ENCODE measurements at places on chromosomes 13 and 19.
A peak's percentile ranks its signal among the peaks of the same experiment; 100 is the strongest.

DNA sequence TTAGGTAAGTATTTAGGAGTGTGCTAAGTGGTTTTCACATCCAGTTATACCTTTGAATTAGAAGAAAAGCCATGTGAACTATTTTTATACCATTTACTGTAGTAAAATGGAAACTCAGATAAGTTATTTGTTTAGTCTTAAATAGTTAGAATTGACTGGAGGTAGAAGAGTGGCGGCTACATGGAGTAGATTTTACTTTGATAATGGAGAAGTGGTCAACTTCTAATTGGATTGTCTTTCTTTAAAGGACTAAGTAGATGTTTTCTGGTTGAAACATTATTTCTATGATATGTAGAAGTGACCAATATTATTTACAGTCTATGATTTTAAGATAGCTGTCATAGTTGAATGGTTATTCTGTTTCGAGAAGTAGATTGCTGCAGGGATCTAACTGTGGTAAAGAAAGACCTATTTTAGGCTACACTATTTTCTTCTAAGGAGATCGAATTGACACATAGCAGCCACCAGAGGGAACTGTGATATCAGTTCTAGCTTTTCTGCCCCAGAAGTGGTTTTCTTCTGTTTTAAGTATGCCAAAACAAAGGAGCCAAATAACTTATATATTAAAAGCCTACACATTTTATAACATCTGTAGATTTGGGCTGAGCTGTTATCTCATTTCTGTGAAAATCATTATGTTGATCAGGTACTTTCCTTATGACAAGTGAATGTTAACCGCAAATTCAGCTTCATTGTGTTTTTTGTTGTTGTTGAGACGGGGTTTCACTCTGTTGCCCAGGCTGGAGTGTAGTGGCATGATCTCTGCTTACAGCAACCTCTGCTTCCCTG is 26.1 kb downstream of the ZMYM2 start:
- DNase-seq = peak; percentile 56

GRCh38 chr19:5585461-5586299 is 17.9 kb upstream of the TINCR start:
- no peak for DNase-seq

DNA sequence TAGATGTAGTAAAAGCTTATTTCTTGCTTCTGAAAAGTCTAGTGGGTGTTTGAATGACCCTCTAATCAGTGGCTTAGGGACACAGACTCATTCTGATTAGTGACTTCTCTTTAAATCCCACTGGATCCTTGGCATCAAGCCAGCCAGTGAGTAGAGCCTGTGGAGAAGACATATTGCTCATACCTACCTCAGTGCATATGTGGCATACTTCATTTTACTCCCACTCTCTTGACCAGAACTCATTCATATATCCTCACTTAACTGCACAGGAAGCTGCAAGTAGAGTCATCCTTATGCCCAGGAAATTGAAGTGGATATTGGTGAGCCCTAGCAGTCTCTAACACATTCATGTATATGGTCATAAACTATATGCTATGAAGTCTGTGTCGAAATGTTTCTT is 148.3 kb downstream of the PDS5B start:
- peak; percentile 77 for DNase-seq

DNA sequence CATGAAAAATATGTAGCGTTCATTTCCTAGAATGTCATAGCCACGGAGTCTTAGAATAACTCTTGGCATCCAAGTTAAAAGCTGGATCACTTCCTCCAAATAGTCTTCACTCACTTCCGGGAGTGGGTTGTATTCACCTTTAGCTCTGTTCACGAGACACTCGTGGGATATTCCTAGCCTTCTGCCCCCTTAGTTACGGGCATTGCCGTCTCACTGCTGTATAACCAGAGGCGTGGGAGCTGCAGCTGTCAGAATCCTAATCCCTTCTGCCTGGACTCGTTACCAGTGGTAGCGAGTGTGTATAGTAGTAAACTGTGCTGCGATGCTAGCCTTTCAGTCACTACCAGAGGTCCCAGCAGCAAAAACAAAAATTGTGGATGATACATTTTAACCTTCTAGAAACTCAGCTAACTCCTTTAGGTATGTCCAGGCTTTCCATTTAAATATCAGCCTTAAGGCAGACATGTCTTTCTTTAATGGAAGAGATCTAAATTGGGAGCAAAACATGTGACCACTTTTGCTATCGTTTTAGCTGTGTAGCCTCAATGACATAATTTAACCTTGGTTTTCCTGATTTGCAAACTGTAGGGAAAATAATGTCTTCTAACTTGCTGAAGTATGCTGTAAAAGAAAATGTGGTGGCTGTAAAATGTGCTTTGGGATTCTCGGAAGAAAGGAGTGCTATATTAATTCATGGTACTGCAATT is 34.1 kb downstream of the ERCC5 start:
- no peak for DNase-seq

- no peak for DNase-seq
Observed at GRCh38 chr13:72208112-72208645, 341.2 kb upstream of the DACH1 start.

GRCh38 chr13:104466016-104466415 is 1399.8 kb upstream of the SLC10A2 start:
- DNase-seq = no peak

DNA sequence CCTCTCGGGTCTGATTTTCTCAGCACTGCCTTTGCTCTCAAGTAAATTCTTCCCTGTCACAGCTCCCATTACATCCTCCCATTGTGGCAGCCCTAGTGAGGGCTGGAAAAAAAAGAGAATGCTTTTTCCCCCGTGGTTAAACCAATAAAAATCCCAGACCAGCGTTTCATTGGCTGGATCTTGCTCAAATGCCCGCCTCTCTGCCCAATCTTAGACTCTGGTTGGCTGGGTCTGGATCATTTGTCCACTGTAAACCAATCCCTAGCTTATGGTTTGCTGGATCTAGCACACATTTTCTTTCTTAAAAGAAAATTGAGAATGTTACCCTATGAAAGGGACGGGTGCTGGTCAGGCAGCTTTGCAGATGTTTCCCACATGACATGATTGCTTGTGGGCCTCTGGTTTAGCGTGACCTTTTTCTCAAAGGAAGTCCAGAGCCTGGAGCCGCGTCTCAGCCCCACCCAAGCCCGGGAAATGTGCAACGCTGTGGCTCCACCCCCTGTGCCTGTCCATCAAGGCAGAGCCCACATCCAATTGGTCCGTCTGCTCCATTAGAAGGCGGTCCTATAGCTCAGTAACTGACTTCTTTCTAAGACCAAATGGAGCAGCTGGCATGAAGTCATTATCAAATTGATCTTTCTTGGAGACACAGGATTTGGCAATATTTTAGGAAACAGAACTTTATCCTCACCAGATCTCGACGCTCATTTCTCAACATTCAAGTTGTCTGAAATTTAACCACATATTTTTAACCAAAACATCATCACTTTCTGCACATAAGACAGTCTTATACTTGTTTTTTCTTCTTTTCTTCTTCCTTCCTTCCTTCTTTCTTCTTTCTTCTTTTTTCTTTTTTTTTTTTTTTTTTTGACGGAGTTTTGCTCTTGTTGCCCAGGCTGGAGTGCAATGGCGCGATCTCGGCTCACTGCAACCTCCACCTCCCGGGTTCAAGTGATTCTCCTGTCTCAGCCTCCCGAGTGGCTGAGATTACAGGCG is 2.6 kb upstream of the MCEMP1 start:
- DNase-seq = peak; percentile 47

DNA sequence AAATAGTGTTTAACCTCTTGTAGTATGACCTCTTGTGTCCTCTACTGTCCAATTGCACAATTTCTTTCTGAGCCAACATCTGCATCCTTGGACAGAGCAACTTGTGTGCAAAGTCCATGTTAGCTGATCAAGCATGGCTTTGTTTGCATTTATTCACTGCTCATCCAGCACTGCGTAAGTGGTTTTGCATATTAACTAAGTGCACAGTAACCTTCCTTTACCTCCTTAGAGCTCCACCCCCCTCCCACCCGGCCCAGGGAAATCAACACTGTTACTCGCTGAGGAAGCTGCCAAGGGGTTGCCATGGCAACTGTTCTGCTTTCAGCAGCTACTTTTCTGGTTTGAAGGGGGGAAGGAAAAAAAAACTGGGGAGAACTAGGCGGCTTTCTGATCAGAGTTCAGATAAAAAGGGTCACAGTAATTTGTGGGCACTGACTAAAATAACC is 153.5 kb upstream of the KLF12 start:
- DNase-seq = peak; percentile 67

- peak; percentile 22 for DNase-seq
Observed at GRCh38 chr13:21684576-21684975, 13.7 kb downstream of the FGF9 start.

GRCh38 chr13:110359840-110360301 is 52.8 kb downstream of the COL4A2 start:
- DNase-seq = peak; percentile 98

- no peak for DNase-seq
Observed at GRCh38 chr19:789701-790060, 7.6 kb upstream of the PTBP1 start.

DNA sequence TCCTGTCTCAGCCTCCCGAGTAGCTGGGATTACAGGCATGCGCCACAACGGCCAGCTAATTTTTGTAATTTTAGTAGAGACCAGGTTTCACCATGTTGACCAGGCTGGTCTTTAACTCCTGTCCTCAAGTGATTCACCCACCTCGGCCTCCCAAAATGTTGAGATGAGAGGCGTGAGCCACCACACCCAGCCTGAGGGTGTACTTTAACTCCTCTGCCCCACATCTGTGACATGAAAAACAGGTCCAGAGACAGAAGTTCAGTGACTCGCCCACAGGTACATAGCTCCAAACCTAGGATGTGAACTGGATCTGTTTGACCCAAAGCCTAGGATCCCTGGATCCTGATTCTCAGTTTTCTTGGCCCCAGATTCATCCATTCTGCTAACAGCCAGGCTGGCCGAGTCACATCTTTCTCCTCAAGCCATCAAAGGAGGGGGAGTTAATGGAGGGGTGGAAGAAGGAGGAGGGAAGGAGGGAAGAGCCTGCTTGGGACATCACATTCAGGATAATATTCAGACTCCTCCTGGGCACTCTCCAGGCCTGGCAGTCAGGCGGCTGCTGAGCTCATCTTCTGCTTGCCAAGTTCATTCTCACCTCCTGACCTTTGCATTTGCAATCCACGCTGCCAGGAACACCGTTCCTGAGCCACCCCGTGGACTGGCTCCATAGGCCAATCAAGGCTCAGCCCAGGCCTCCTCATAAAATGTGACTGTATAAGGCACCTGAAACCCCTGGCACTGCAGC is 3.1 kb downstream of the SPC24 start:
- peak; percentile 30 for DNase-seq

DNA sequence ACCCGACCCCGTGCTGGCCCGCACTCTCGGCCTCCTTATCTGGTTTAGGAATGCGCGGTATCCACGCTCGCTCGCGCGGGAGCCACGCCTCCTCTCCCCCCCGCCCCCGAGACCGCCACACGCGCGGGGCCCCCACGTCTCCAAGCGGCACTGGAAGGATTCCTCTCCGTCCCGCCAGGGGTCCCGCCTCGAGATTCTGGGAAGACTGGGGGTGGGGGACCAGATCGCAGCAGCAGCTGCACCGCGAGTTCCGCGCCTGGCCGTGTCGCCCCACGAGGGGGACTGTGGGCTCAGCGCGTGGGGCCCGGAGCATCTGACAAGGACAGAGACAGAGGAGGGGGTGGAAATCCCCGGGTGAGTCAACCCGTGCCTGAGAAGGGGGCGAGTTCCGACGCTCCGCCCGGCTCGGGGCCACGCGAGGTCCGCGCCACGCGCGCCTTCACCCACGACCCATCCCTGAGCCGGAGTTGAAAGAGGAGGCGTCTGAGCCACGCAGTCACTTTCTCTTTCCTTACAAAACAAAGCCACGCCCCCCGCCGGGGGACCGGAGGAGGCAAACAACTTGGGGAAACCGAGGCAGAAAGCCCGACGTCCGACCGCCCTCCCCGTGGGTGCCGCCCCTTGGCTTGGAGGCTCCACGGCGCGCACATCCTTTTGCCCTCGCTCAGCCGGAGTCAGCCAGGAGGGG is 814 bp downstream of the S1PR2 start:
- DNase-seq = peak; percentile 48

- DNase-seq = peak; percentile 29
Observed at GRCh38 chr13:80030491-80030890, 310.4 kb downstream of the SPRY2 start.

DNA sequence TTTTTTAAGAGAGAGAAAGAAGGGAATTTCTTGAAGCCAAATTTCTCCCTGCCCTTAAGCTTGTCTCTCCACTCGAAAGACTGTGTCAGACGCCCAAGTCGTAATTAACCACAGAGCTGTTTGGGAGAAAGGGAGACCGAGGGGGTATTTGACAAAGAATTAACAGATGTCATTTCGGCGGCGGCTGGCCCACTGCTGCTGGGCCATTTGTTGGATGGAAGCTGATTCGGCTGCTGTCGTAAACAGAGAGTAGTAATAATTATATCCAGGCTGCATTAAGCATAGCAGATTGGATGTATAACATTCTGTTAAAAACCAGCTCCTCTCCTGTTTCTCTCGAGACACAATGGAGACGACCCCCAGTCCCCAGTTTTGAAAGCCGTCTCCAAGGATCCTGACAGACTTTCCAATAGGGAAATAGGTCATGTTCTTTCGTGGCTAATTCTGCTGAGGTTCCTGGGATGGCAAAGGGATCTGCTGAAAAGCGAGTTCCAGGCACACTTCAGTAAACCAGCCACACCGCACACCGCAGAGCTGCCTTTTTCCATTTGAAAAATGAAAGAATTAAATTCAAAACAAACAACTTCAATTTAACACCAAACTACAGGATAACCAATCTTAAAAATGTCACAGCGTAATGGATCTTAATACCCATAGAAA is 71.5 kb downstream of the KCTD15 start:
- no peak for DNase-seq

- peak; percentile 82 for DNase-seq
Observed at GRCh38 chr13:35699825-35700510, 223.5 kb upstream of the MAB21L1 start.

GRCh38 chr19:7856679-7857663 is 17.2 kb downstream of the PRR36 start:
- DNase-seq = no peak

- peak; percentile 36 for DNase-seq
Observed at GRCh38 chr13:42137856-42138537, 89.5 kb downstream of the DGKH start.
